Hippocampal formation (tissue), 2 donors: ENCODE measurements at places on chromosomes 5 and 9.

DNA sequence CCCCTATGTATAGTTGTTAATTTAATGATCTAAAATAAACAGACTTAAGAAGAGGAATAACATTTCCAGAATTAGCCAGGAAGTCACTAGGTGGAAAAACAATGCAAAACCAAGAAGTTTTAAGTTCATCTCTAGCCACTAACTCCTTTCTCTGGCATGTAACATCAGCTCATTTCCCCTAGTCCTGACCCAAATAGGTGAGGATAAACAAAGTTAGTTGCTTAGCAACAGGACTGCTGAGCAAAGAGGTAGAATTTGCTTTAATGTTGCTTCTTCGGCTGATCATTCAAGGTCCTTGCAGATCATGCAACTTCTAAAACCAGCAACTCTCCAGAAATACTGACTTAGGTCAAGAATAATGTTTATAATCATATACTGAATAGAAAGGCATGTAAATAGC, 675.8 kb downstream of the CETN3 start:
- no peak for DNase-seq

- no peak for DNase-seq
Measured at GRCh38 chr5:64789457-64789856, 20.7 kb downstream of the CWC27 start.

- no peak for DNase-seq
Measured at GRCh38 chr9:136552117-136552703, 6.4 kb upstream of the NOTCH1 start.

GRCh38 chr5:40041452-40041851, 616.7 kb upstream of the DAB2 start:
- DNase-seq, result no peak

DNA sequence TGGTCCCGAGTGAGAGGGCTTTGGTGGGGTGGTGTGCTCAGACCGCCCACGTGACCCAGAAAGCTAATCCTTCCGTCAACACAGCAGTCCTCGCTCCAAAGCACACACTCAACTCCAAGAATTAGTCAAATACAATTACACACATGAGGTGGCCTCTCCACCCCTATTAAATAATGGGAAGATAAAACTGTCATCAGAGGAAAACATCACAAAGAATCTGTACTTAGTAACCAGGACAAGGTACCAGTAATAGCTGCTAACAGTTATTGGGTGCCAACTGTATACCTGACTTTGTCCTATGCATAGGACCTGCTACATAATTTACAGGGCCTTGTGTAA, 222.8 kb downstream of the HSPA4 start:
- DNase-seq, result no peak

GRCh38 chr9:106689089-106689488, 173.9 kb upstream of the ZNF462 start:
- DNase-seq, result no peak

DNA sequence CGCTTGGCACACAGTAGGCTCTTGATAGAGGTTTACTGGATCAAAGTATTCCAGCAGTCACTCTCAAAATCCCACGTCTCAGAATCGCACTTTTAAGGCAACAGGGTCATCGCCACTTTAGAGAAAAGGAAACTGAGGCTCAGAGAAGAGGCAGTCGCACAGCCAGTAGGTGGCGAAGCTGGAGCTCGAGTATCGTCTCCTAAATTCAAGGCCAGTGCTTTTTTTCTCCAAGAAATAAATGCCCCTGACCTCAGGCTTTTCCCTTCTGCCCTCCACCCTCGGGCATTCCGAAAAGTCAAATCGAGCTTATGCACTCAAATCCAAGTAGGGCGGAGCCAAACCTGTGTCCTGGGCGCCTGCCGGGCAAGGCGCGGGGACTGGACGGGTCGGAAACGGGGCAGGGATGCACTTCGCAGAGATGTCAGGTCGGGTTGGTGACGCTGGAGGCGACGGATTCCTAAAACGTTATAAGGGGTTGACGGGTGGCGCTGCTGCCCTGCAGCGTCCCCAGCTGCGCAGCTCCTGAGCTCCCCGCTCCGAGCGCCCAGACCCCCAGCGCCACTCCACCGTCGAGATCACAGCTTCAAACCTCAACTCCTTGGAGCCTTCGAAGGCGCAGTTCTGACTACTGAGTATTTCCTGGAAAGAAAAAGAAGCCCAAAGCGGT, 4.7 kb upstream of the FOXB2 start:
- no peak for DNase-seq

GRCh38 chr9:133788045-133788818, 50.1 kb upstream of the SARDH start:
- DNase-seq, result no peak

DNA sequence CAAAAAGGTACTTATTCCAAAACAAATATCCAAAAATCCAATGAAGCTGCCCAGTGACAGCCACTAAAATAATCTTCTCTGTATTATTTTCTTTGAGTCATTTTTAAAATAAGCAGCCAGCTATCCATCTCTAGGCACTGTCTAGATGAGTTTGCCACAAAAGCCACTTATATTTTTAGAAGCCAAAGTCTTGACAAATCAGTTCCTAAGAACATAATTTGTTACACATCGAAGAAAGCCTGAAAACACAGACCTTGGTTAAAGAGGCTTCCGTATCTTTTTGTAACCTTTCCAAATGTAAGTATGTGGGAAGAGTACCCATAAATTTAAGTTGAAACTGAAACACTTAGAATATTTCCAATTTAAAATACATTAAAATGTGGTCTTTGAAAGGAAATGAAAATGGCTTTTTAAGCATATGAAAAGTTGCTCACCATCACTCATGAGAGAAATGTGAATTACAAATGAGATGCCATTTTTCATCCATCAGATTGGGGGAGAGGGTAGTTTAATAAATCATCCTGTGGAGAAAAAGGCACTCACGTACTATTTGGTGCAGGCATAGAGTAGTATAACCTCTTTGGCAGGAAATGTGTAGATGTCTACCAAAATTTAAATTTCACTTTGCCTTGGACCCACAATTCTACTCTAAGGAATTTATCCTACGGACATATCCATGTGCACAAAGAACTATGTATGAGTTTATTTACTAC, 180.4 kb downstream of the MLLT3 start:
- no peak for DNase-seq

- DNase-seq, result no peak
Measured at GRCh38 chr5:68548959-68549676, 333.6 kb downstream of the PIK3R1 start.

DNA sequence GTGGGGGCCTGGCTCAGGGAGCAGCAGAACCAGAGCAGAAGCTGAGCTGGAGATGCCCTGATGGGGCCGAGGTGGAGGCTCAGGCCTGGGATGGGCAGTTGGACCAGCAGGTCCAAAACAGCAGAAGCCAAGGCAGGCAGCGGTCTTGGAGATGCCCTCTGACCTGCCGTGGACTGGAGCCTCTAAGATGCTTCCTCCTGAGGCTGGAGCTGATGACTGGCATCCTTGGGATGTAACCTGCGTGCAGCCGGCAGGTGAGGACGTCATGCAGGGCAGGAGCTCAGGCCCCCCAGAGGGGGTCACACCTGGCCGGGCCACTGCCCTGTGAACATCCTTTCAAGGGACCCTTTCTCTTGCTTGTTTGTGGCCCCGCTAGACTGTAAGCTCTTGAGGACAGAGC, 162.0 kb downstream of the RGS3 start:
- no peak for DNase-seq

GRCh38 chr9:115804206-115804605, 349.4 kb upstream of the PAPPA start:
- no peak for DNase-seq

DNA sequence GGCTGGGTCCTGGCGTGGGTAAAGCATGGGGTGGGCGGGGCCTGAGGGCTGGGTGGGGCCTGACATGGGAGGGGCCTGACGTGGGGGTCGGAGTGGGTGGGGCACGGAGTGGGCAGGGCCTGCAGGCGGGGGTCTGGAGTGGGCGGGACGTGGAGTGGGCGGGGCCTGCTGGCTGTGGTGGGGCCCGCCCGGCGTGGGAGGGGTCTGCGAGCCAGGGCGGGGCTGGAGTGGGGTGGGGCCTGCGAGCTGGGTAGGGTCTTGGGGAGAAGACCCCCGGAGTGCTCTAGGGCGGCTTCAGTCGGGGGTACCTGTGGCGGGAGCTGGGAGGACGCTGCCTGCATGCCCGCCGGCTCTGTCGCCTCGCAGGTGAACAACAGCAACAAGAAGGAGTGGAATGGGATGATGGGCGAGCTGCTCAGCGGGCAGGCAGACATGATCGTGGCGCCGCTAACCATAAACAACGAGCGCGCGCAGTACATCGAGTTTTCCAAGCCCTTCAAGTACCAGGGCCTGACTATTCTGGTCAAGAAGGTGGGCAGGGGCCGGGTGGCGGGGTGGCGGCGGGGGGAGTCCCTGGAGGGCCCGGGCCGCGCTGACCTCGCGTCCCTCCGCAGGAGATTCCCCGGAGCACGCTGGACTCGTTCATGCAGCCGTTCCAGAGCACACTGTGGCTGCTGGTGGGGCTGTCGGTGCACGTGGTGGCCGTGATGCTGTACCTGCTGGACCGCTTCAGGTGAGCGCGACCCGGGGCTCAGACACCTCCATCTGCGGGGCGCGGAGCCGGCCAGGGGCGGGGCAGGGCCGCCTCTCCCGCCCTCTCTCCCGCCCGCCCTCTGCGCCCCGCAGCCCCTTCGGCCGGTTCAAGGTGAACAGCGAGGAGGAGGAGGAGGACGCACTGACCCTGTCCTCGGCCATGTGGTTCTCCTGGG, 8.0 kb downstream of the LRRC26 start:
- DNase-seq, result no peak

GRCh38 chr5:122447072-122447471, 135.0 kb downstream of the SNCAIP start:
- no peak for DNase-seq

DNA sequence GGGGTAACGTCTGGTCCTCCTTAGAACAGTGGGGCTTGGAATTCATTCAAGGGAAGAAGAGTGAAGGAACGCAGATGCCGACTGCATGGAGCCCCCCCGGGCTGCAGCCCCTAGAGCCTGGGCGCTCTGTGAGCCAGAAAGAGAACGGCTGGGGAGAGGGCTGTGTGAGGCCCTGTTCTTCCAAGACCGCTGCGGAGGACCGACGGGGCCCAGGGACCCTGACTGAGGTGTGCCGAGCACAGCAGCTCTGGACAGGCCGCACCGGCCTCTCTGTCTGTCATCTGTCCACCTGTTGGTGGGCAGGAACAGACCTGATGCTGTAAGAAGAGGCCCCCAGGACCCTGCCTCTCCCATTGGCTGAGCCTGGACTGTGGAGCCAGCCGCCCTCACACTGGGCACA, 7.7 kb upstream of the NOTCH1 start:
- DNase-seq, result no peak

DNA sequence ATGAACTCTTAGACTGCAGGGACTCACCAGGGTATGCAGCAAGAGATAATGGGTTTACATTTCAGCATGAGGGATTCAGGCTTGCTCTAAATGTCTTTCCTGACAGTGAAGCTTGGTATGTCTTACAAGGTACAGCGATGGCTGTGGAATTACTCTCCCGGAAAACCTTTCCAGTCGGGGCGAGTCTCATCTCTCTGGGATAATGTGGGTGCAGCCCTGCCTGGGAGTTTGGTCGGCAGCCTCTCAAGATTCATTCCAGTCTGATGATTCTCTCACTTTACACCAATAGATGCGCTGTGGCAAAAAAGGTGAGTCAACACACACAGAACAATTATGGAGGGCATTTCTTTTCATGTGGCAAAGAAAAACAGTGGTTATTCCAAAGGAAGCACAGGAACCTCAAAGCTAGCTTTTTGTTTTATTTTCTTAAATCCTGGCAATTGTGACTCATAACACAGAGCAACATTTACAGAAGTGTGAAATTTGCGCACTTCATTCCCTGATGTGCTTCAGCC, 190.3 kb downstream of the DCP2 start:
- DNase-seq, result no peak

GRCh38 chr9:115035841-115036612, 81.9 kb downstream of the TNC start:
- DNase-seq, result peak; percentile 1

DNA sequence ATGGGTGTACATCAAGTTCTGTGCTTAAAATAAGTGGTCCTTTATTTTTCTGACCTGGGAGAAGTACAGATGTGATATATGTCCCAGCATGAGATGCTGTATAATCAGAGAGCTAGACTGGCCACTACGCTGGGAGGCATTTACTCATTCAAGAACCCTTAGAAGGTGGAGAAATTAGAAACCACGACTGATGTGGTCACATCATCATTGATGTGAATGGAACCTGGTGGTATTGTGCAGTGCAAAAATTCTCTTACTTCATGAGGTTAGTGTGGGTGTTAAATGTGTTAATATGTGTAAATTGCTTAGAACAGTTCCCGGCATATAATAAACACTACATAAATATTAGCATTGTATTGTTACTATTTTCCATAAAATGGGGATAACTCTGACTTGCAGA, 69.5 kb upstream of the CKMT2 start:
- DNase-seq, result no peak

GRCh38 chr5:81533629-81534405, 139.9 kb upstream of the ACOT12 start:
- DNase-seq, result no peak

DNA sequence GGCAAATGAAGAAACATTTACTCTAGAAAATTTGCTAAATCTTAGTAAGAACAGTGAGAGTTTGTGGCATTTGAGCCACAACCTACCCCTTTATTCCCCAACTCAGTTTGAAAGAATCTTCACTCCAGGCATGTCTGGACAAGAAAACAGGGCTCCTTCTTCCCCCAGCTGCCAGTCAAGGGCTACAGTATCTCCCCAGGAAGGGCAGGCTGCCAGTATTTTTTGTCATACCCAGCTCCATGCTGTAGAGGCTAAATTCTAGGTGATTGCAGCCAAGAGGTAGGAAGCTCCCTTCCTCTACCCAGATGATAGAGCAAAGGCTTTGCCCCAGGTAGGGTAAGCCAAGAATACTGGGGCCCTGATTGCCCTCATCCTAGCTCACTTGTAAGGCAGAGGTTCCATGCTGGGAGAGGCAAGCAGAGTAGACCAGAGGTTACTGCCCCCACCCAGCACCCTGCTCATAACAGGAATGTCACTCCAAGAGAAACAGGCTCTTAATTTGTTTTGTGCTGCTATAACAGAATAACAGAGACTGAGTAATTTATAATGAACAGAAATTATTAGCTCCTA, 20.0 kb upstream of the GRPEL2 start:
- no peak for DNase-seq

- peak; percentile 6 for DNase-seq
Measured at GRCh38 chr5:15383469-15383868, 116.5 kb upstream of the FBXL7 start.

GRCh38 chr5:86795659-86796058, 177.9 kb downstream of the COX7C start:
- no peak for DNase-seq

DNA sequence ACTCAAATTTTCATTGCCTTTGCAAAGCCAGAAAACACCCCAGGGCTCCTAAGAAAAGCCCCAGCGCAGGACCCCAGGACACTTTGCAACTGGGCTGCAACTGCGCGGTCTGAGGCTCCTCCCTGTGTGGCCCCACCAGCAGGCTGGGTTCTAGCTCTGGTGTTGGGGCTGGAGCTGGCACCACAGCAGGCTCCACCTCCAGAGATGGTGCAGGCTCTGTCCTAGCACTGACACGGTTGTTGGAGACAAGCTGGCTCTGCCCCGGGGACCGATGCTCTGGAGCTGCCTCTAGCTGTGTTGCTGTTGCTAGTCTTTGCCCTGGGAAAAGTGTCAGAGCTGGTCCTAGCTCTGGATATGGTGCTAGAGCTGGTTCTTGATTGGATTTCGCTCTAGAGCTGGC, 13.6 kb downstream of the LCN10 start:
- DNase-seq, result no peak
